ENCODE measurements at places on chromosomes 6 and 20.

DNA sequence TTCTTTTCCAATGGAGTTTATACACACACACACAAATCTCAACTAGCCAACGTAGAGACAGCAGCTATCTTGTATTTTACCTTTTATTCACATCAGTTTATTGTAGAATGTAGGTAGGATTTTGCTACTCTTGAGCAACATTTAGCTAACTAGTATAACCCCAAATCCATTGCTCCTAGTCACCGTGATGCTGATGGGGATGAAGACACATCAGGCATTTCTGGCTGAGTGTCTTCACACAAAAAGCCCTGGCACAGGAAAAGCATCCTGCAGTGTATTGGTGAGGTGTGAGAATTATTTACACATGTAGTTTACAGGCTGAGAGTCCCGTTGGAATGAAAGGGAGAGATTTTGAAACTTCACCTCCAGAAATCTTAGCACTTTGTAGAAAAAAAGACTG lies 65.9 kb upstream of the FBXL4 start:
- DNase-seq = no peak

GRCh38 chr20:10271494-10272219 lies 53.0 kb downstream of the SNAP25 start:
- no peak for DNase-seq

DNA sequence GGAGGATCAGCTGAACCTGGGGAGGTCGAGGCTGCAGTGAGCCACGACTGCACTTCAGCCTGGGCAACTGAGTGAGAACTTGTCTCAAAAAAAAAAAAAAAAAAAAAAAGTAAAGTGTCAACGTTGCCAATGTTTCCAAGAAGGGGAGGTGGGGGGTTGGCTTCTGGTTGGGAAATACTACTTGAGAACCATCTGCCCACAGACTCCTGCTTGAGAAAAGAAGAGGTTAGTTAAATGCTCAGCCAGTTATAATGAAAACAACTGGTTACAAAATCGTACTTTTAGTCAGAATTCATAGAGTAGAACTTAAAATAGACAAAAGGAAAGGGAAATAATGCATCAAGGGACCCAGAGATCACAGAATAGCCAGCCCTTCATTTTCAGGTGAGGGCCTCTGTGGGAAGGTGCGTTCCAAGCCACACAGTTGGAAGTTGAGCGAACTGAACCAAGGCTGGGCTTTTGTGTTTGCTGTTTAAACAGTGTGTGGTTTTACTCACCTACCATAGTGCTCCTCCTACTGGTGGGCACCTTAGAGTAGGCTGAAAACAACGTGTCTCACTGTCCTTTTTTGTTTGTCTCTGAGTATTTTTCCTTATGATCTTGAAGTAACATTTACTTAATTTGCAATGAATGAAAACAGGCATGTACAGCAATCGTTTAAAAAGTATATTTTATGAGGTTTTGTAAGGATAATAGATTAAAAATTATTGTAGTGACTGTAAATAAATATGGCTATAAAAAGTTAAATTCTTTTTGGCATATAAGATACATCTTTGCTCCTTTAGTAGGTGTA lies 200.7 kb downstream of the BCAS1 start:
- DNase-seq = no peak

DNA sequence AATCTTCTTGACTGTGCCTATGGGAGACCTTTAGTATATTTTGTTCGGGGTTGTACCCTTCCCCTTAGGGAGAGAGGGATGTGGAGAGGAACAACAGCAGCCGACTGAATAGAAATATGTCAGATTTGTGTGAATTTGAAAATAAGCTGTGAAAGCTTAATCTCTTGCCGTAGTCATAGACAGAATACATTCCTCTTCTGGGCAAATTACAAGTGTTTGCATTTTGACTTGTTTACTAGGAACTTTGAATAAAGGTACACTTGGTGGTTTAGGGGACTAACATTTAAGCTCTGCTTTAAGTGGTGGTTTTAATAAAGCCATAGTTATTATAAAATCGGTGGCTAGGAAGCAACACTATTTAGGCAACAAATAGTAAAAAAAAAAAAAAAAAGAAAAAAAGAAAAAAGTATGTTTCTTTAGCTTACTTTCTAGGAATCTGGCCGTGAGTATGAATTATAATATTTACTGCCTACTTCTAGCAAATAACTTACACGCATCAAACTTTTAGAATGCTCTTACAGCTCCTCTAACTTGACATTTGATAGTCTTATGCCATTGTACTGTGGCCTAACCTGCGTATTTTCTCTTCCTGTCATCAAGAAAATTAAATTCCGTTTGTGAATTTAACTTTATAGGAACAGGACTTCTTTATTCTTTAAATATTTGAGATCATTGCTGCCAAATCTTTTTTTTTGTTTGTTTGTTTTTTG lies 65.1 kb downstream of the ZBTB2 start:
- no peak for DNase-seq

- no peak for DNase-seq
Measured at GRCh38 chr6:41028561-41029412, 10.2 kb downstream of the UNC5CL start.

DNA sequence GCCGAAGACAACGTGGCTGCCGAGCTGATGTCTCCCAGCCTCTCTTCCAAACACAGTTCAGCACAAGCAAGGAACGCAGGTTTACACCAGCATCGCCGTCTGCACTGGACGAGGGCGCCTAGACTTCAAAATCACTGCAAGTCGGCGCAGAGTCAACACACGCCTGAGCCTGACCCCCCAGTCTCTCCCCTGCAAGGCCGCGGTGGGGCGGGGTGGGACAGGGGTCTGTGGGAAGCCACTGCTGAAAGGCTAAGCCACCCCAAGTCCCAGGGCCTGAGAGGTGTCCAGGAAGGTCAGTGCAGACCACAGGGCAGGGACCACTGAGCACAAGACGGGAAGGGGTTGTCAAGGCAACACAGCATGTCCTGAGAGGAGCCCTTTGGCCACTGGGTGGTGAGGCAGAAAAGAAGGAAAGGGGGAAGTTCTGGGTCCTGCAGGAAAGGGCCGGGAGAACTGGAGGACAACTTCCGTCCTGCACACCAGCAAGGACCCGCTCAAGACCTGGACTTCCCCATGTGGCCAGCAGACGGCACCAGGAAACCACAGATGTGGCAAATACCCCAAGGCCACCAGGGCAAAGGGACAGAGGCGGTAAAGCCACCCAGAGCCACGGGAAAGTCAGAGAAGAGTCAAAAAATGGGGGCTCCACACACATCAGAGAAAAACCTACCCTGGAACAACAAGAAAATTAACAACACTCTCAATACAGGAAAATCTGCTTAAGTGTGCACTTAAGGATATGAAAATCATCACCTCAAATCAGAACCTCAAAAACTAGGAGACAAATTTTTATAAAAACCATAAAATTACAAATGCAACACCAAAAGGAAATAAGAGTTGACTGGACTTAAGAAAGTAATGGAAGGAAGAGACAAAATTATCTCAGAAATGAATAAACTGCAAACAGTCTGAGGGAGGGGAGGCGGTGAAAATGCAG lies 84.8 kb downstream of the TAF4 start:
- DNase-seq = no peak

DNA sequence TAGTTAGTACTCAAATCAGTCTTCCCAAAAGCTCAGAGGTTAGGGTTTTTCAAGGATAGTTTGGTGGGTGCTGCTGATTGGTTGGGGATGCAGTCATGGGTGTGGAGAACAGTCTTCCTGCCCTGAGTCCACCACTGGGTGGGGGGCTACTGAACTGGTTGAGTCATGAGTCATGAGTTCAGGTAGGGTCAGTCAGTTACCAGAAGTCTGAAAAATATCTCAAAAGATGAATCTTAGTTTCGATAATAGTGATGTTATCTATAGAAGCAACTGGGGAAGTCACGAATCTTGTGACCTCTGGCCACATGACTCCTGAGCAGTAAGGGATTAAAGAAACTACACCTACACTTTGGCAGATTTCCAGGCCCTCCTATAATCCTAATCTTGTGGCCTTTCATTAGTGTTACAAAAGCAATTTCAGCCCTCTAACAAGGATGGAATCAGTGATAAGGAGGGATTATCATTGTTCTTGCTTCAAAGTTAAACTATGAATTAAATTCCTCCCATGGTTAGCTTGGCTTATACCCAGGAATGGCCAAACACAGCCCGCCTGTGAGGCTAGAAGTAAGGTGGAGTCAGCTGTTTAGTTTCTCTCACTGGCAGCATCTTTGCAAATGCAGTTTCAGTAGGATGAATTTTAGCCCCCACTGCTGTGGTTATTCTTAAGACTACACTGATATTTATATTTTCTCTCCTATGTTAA lies 33.3 kb upstream of the NKAIN2 start:
- no peak for DNase-seq

DNA sequence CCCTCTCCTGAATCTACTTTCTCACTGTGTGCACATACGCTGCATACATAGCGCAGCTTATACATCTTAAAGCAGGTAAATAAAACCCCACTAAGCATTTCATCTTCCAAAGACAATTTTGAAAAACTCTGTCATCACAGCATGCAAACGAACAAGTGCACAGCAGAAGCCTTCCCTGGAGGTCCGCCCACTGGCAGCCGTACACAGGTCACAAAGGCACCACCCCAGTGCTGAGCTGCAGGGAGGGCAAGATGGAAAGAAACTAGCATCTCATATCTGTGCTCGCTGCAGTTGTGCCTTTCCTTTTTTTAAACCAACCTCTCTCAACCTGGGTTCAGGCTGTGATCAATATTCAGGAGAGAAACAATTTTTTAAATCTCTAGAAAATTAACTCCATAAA lies 73.3 kb downstream of the HUS1B start:
- no peak for DNase-seq

- DNase-seq = no peak
Measured at GRCh38 chr6:167817729-167818128, 9.0 kb upstream of the AFDN start.

GRCh38 chr6:152150196-152150595 lies 342.7 kb downstream of the ESR1 start:
- DNase-seq = no peak

DNA sequence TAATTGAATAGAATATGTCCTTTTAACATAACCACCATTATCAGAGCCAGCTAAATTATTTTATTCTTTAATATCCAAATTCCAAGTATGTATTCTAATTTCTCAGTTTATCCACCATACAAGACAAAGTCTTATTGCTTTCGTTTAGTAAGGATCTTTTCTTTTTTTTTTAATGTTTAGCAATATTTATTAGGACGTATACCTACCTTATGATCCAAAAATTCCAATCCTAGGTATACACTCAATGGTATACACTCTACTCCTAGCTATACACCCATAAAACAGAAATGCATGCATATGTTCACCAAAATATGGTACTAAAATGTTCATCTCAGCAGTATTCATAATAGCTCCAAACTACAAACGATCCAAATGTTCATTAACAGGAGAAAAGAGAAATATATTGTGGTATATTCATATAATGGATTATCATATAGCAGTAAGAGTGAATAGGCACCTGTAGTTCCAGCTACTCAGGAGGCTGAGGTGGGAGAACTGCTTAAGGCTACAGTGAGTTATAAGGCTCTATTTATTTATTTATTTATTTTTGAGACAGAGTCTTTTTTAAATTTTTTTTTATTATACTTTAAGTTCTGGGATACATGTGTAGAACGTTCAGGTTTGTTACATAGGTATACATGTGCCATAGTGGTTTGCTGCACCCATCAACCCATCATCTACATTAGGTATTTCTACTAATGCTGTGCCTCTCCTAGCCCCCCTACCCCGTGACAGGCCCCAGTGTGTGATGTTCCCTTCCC lies 17.3 kb downstream of the TNFAIP3 start:
- no peak for DNase-seq

DNA sequence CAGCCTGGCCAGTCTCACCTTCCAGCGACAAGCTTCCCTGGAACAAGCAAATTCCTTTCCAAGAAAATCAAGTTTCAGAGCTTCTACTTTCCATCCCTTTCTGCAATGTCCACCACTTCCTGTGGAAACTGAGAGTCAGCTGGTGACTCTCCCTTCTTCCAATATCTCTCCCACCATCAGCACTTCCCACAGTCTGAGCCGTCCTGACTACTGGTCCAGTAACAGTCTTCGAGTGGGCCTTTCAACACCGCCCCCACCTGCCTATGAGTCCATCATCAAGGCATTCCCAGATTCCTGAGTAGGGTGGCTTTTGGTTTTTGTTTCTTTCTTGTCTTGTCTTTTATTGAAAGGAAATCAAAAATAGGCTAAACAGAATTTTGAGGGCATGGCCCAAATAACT lies 24.3 kb downstream of the MYCT1 start:
- DNase-seq = no peak

DNA sequence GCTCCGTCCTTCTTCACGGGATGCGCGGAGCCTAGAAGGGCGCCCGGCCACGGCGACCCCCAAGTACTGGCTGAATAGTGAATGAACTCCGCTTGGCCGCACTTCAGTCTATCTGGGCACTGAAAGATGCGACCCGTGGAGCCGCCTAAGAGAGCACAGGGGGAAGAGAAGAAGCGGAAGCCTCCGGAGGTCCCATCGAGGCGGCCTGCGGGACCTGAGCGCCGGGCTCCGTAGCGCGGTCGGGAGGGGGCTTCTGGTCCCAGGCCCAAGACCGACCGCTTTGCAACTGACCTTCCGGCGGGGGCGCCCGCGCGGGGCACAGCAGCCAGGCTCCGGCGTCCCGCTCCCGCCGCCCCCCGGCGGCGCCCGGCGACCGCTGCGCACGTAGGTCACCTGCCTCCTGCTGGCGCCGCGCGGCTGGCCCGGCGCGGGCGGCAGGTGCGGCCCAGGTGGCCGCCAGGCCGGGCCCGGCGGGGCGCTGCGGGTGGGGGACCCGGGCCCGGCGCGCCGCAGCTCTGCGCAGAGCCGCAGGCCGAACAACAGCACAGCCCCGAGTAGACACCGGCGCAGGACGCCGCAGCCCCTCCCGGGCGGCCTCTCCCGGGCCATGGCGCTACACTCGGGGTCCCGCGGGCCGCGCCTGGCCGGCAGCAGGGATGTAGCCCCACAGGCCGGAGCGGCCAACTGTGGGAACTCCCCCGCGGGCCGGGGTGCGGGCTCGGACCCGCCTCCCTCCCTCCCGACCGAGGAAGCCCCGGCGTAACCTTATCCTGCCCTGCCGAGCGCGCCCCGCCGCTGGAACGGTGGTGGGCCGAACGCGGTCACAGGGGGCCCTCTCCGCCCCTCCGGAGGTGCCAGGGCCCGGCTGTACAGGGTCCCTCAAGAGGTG lies at the start of gene METTL24:
TSS of gene METTL24 (minus strand) at position 686 of the 889 bp plus-strand sequence. CDS start at position 609, 77 bp downstream.
- DNase-seq = no peak
